Activated T-cell treated with anti-CD3 and anti-CD28 coated beads, Interleukin-2, amount 50 U/mL, for 48 hours (primary cell): ENCODE measurements at places on chromosomes 12 and 14.

- no peak for DNase-seq
Measured at GRCh38 chr12:69129564-69129963, 109.8 kb upstream of the CPSF6 start.

- DNase-seq, result peak; percentile 93
Measured at GRCh38 chr14:64294672-64295413, 672 bp upstream of the ESR2 start.

DNA sequence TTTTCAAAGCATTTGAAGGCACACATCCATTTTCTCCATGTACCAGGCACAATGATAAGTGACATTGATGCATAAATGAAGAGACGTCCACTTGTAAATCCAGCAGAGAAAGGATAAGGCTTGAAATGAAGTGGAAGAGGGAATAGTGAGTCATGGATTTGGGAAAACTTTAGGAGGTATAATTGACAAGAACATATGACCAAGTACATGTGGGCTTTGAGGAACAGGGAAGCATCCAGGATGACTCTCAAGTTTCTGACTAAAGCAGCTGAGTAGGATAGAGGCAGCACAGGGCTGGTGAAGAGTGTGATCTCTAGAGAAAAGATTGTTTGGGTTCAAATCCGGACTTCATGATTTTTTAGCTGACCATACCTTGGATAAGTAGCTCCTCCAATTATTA, 43.6 kb upstream of the SYT1 start:
- no peak for DNase-seq

DNA sequence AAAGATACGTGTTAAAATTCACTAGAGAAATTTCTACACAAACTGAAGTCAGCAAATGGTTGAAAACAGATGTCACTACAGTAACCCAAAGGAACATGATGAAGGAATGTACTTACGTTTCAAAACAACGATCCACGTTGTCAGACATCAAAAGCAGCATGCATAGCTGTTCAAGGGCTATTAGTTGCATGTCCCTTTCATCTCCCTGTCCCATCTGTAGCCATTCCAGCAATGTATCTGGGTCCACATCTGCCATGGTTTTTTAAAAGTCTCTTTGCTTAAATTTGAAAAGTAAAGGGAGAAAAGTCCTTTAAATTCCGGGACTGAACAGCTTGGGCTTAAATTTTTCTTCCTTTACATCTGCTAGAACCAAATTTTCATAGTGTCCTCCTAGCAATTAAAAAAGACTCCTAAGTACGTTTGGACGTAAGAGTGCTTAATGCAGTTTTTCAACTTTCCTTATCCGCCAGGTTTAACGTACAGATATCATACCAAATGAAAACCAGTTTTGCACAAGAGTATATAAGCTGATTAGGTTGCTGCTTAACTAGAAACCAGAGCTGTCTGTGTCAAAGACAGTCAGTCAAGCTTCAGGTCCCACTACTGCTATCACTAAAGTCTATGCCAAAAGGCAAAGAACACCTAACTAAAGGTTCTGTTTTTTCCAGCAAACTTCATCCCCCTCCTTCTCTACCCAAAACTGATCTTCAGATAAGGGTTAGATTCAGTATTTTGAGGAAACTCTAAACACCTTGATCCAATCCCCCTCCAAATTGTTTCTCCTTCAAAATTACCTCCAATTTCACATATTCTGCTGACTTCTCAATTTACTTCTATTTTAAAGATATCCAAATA, 1.7 kb downstream of the HECTD1 start:
- no peak for DNase-seq

DNA sequence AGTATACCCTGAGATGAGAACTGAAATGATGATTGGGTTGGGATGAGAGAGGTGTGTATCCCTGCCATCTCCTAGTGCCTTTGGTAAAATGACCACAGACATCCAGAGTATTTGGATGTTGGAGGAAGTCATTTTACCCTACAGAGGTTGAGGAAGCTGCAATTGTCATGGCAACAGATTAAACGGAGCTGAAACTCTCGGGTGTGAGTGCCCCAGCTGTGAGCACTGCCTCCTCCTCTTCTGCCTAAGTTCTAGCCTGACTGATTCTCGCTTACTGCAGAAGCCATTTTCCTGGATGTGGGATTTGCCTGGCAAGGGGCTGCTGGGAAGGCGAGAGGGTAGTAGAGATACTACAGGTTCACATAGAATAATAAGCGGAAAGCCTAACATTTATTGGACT, 10.3 kb upstream of the PPP4R4 start:
- no peak for DNase-seq

- DNase-seq, result no peak
Measured at GRCh38 chr12:2163177-2163941, 110.6 kb downstream of the CACNA1C start.

DNA sequence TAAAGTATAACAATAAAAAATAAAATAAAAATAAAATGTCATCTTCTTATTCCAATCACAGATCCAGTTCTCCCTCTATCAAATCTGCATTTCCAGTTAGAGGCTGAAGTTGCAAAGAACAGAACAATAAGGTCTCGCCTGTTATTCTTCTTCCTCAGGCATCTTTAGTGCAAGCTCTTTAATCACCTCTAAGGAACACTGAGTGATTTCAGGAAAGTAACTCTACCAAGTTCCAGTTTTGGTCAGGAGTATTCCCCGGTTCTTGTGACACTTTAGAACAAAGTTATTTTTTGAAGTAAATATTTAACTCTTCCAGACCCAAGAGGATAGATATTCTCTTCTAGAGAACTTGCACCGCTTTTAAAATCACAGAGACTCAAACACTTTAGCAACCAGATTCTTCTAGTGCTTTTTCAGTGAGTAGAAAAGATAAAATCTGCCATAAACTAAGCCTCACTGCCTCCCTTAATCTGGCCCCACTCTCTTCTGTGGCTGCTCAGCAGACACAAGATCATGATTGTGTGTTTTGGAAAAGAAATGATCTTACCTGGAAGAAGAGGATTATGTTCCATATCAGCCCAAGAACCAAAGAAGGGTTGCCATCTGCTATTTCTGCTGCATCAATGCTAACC, 57.9 kb upstream of the DICER1 start:
- no peak for DNase-seq

DNA sequence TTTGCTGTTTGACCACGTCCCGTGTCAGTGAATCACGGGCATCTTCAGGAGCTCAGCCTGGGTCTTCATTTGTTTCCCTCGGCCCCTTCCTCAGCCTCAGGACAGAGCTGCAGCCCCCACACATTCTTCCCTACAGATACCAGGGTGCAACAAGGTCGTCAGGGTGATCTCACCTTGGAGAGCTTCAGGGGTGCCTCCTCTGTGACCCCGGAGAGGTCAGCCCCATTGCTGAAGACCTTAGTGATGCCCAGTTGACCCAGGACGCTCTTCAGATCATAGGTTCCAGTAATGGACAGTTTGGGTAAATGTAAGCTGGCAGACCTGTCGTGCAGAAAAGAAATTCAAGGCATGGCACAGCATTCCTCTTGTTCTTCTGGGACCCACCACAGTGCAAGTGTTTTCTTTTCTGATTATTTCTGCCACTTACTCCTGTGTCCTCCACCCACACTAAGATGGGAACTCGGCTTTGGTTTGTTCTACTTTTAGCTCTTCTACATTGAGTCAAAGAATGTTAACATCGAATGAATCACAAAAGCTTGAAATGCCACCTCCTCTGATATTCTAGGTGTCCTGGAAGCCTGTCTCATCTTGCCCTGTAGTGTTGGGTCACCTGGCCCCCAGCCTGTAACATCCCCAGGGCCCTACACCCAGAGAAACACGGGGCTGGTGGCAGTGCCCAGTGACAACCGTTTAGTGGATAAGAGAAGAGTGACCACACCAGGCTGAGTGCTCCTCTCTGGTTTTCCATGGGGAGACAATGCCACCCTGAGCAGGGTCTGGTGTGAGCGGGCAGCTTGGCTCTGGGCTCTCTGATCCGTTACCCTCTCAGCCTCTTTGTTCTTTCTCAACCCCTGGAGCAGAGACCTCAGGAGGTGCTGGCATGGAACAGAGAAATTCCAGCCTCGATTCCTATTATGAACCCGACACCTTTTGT, 8.8 kb downstream of the SERPINA1 start:
- no peak for DNase-seq

GRCh38 chr12:43332977-43333640, 218.9 kb downstream of the ADAMTS20 start:
- DNase-seq, result no peak

- no peak for DNase-seq
Measured at GRCh38 chr14:64569138-64569631, 19.4 kb downstream of the PPP1R36 start.

DNA sequence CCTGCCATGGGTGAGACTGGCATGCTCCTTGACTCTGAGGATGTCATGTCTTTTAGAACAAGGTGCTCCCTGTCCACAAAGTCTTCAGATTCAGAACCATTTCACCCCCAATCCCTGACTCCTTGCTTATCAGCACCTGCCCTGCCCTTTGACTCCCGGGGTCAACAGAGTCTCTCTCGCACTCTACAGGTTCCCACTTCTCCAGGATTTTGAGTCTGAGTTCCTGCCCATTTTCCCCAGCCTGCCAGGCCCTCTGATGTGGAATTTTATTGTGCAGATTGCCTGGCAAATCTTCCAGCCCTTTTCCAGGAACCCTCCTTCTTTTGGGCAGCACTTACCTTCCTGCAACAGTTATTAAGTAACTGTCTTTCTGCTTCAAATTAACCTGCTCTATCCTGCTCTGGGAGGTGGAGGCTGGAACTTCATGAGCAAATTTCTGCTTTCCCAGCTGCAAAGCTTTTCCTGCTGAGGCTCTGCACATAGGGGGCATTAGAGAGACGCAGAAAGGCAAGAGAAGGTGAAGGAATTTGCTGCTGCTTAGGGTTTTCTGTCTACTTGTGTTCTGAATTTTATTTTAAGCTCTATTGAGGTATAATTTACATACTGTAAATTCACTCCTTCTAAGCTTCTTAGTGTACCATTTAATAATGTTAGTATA, 259.1 kb downstream of the PCNX1 start:
- DNase-seq, result no peak

- no peak for DNase-seq
Measured at GRCh38 chr14:95915330-95915729, 38.7 kb downstream of the TUNAR start.

DNA sequence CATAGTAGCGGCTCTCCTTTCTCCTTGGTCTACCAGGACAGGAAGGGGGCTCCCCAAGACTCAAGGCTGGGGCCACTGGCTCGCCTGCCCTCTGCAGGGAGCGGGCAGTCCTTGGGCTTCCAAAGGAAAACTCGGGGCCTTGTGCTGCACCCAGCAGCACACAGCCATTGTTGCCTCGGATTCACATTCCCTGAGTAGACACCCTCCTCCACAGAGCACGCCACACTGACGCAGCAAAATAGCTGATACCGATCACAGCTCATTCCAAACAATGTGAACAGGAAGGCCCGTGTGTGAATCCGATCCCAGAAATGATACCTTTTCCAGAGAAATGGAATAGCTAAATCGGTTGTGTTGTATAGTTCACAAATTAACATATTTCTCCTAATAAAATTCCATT, 65.1 kb upstream of the DYNC1H1 start:
- DNase-seq, result no peak

DNA sequence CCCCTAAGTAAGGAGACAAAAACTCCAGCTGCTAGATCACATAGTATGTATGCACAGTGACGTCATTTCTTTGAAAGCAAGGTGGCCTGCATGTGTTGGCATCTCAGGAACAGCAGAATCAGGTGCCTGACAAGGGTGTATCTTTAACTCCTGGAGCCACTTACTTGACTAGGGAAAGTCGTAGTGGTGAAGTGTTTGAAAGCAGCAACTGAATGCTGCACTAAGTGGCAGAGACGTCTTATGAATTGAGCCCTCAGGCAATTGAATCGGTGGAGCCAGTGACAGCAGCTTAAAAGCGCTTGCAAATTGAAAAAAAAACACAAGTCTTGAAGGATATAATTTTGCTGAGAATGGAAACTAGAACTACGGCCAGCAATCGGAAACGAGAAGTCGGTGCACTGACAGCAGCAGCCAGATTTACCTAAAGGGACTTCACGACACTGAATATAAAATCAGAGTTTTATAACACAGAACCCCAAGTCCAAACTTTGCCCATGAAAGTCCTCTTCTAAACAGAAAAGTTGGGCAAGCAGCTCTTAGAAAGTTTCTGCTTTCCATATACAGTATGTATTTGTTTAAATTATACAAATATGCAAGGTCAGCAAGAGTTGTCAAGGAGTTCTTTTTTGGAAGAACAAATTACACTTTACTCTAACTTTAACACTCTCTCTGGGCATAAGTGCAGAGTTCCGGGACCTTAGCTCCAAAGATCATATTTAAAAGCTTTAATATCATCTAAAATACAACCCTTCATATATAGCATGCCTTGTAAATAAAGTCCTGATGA, 1.1 kb downstream of the IGF1 start:
- peak; percentile 30 for DNase-seq

- DNase-seq, result peak; percentile 71
Measured at GRCh38 chr12:76890151-76891143, 11.6 kb upstream of the CSRP2 start.

- peak; percentile 29 for DNase-seq
Measured at GRCh38 chr14:24368562-24369252, 723 bp downstream of the NFATC4 start.

- DNase-seq, result no peak
Measured at GRCh38 chr12:124369055-124369826, 74.3 kb downstream of the RFLNA start.

GRCh38 chr12:3421191-3421978, 69.6 kb upstream of the PRMT8 start:
- DNase-seq, result no peak

DNA sequence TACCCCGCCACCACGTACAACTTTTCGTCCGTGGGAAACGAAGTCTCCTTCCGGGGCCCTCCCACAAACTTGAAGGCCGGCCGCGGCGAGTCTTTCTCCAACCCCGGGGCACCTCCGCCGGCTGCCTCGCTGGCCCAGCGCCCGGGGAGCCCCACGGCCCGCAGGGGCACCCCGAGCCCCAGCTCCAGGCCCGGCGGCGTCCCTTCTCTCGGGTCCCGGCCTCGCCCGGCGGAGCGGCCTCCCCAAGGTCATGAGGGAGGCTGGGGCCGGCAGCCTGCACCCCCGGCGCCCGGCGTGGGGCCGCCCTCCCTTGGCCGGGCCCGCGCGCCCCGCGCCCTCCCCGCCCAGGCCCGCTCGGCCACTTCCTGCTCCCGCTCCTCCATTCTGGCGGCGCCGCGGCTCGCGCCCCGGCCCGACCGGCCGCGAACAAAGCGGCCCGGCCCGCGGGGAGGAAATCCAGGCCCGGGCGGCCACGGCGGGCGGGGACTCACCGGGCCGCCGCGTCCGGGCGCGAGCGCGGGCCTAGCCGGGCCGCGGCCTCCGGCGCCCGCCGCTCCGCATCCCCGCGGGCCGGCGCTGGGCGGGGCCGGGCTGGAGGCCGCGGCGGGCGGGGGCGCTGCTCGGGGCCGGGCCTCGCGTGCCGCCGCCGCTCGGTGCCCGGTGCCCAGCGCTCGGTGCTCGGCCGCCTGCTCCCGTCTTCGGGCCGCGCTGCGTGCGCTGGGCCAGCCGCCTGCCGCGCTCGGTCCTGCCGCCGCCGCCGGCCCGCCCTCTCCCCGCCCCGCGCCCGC, at the start of gene AKT1:
AKT1 (minus strand) TSS at position 756 of the 788 bp plus-strand sequence. CDS start 3,105 bp downstream, outside the sequence.
- peak; percentile 59 for DNase-seq

GRCh38 chr14:22375321-22375930, 213.6 kb downstream of the DAD1 start:
- no peak for DNase-seq

DNA sequence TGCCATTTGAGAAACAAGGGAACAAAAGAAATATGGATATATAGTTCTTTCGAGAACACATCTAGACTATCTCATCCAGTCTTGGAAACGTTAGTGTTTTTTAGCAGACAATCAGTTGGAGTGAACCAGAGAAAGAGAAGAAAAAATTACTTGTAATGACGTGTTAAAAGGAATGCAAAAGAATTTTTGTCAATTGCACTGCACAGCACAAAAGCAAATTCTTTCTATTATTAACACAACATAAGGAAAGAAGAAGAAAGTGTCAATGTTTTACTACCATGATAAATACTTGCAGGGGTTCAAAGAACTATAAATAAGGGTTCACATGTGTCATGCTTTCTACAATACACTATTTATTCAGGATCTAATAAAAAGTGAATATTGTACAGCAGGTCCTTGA, 27.5 kb upstream of the GSG1 start:
- DNase-seq, result no peak
